ENCODE measurements at places on chromosomes 16 and 17.

- no peak overlapping the region for H3K4me3 ChIP-seq
- H3K27ac ChIP-seq, result no peak overlapping the region
- no peak for DNase-seq
Measured at GRCh38 chr16:27826081-27826892, 237.2 kb downstream of the GSG1L start.

DNA sequence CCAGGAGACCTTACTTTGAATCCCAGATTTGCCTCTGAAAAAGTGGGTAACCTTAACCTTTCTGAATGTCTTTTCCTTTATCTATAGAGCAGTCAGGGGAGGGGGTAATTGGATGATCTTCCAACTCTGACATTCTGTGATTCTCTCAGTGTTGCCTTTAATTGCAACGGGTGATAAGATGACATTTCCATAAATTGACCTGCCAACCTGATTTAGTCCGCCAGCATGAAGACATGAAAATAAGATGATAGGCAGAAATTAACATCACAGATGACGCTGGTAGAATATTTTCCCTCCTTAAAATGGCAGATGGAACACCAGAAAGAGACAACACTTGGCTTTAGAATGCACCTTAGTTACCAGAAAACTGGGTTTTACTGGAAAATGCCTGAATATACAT, 72.6 kb downstream of the VAT1L start:
- H3K27me3 ChIP-seq, result no peaks in the 10 kb centered on the region
- no peaks in the 10 kb centered on the region for H3K36me3 ChIP-seq
- no peak overlapping the region for H3K4me3 ChIP-seq
- DNase-seq, result no peak
- no peaks in the 10 kb centered on the region for H3K4me1 ChIP-seq

DNA sequence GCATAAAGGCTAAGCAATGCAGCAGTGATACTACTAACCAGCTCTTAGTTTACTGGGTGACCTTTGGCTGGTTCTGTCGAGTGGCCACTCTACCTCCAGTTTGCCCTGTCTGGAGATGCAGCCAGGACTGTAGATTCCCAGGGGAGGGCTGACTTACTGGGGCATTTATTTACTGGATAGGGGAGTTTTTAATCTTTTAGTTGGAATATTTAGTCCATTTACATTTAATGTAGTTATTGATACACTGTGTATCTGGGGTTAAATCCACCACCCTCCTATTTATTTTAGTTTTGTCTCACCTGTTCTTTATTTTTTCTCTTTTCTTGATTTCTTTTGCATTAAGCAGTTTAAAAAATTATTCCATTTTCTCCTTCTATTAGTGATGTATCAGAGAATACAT, 112.9 kb downstream of the RPTOR start:
- DNase-seq, result no peak
- H3K4me3 ChIP-seq, result no peak overlapping the region
- H3K4me1 ChIP-seq, result no peaks in the 10 kb centered on the region
- H3K27me3 ChIP-seq, result no peaks in the 10 kb centered on the region
- H3K27ac ChIP-seq, result no peak overlapping the region

DNA sequence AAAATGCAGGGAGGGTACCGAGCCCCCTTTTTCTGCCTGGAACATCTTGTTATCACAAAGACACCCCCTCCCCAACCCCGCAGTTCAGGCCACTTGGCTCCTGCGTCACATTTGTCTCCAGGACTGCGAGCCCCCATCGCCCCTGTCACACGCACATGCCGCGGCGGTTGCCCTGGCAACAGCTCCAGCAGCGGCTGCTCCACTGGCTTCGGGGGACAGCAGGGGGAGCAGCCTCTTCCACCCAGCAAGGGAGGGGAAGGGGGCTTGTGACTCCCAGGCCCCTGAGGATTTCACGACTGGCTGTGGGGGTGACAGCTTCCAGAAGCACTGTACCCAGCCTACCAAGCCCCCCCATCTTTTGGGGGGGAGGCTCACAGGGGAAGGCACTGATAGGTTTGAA, 2.6 kb downstream of the BAIAP3 start:
- H3K36me3 ChIP-seq, result no peaks in the 10 kb centered on the region
- no peak for DNase-seq
- no peak overlapping the region for H3K27ac ChIP-seq
- no peak overlapping the region for H3K4me3 ChIP-seq

DNA sequence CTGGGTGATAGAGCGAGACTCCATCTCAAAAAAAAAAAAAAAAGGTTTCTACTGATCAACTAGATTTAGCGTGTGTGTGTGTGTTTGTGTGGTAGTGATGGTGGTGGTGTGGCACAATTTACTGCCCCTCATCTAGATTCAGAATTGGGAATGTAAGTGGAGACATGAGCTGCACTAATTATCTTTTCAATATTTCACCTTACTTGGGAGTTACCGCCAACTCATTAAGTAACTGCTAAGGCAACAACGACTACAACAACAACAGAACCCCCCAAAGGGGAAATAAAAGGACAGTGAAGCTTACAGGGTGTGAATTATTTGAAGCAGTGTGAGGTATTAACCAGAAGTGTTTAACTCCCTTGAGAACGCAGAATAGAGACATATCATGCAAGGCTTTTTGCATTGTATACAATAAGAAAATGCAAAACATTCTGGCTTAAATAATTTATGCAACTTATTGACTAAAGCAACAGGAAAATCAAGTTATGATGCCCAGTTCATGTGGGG, 180.5 kb downstream of the SHISA9 start:
- no peaks in the 10 kb centered on the region for H3K27me3 ChIP-seq
- no peak for DNase-seq
- no peak overlapping the region for H3K27ac ChIP-seq

DNA sequence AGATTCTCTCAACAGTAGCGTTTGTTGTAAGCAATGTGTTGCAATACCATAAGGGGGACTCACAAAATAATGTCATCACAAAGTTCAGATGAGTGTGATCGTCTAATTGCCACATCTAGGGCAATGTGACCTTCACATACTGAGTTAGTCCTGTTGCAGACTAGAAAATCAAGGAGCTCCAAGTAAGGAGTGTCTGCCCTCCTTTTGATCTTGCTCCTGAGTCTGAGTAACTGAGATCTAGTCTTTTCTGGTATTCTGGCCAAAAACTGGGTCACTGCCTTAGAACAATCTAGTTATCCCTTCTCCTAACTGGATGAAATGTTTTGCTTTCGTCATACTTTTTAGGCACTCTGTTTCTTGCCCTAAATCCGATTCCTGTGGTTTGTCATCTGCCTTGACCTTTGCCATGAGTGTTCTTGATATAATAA, 712.1 kb downstream of the CDH11 start:
- no peak overlapping the region for H3K4me3 ChIP-seq
- H3K36me3 ChIP-seq, result no peaks in the 10 kb centered on the region
- H3K27me3 ChIP-seq, result no peaks in the 10 kb centered on the region
- peak; percentile 6 for DNase-seq
- H3K4me1 ChIP-seq, result peaks cover 2% of the 10 kb centered on the region

DNA sequence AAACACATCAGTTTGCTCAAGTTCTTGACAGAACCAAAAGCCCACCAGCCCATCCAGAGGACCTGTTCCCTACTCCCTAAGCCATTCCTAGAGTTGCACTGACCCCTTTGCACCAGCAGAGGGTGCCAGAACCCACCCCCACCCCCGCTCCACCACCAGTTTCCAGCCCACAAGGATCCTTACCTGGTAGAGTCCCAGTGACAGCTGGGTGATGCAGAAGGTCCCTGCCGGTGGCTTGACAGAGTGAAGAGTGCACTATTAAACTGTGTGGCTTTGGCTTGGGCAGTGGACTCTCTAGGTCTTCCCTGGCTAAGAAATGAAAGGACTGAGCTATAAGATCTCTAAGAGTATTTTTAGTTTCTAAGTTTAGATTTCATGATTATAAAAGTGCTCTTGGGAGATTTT, 73.3 kb upstream of the MTMR4 start:
- H3K27me3 ChIP-seq, result no peaks in the 10 kb centered on the region
- no peaks in the 10 kb centered on the region for H3K36me3 ChIP-seq
- no peak overlapping the region for H3K4me3 ChIP-seq
- DNase-seq, result peak; percentile 54
- H3K4me1 ChIP-seq, result no peaks in the 10 kb centered on the region
- H3K27ac ChIP-seq, result no peak overlapping the region

GRCh38 chr17:28505986-28506665, at the start of gene FOXN1:
FOXN1 (plus strand) TSS chr17:28506348; CDS start chr17:28523970, 17,622 bp downstream.
- H3K27ac ChIP-seq, result no peak within 1 kb of the TSS
- no peaks in the 10 kb centered on the region for H3K36me3 ChIP-seq
- no peaks in the 10 kb centered on the region for H3K4me1 ChIP-seq
- no peaks in the 10 kb centered on the region for H3K27me3 ChIP-seq

All from trophoblast cell (in vitro differentiated cells and primary cell).